ENCODE measurements at places on chromosomes 11 and 22.

DNA sequence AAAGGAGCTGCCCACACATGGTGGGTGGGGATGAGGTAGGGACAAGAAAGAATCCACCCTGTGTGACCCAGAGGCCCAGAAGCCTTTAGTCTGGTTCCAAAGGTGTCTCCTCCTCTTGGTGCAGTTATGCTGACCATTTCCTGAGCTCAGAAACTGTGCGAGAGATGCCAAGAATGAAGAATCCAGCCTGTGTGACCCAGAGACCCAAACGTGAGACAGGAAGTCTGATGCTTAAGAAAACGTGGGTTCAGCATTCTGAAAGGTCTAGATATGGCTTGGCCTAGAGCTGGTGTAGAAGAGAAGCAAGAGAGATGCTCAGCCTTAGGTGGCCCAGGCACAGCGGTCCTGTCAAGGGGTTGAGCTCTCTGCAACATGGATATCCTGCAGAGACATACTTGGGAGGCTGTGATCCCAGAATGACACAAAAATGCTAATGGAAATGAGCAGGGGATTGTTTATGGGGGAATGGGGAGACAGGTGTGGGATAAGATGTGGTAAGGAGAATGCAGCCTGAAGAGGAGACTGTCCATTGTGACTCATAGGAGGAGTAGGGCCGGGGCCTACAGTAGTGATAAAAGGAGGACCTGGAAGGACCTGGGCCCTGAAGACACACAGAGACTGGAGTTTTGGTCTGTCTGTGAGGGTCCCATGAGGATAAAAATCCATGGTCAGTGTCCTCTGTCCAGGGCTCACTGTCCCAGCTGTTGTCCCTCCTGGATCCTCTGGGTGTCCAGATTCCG, 79.0 kb downstream of the ZNF280B start:
- no peak for ATAC-seq

DNA sequence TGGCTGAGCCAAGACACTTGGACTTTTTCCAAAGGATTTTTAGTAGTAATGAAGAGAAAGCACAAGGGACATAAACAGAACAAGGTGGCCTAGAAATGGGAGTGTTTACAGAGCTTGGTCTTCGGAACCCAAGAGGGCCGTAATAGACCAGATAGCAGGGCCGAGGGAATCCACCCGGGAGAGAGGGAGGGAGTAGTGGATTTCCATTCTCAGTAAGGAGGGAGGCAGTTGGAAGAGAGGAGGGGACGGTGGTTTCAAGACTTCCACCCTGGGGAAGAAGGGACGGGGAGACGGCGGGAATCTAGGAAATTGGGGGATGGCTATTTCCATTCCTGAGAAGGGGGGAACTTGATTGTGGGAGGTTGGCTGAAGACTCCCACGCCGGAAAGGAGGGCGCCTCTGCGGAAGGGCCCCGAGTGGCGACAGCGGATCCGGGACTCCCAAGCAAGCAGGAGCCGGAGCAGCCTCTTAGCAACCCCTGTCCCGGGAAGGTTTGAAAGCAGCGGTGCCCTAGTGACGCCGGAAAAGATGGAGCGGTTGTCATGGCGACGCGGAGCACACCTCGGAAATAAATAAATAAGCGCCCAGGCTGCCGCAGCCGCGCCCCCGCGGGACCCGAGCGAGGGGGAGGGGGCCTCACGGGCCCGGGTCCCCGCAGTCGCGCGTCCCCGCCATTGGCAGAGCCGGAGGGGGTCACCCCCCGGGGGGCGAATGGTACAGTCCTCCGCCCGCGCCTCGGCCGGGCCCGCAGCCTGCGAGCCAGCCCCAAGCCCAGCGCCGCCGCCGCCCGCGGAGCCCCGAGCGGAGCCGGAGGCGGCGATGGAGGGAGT, 31.6 kb downstream of the EIF3F start:
- ATAC-seq: peak; percentile 85

- ATAC-seq: no peak
Observed at GRCh38 chr11:34534826-34535225, 21.2 kb upstream of the ELF5 start.

DNA sequence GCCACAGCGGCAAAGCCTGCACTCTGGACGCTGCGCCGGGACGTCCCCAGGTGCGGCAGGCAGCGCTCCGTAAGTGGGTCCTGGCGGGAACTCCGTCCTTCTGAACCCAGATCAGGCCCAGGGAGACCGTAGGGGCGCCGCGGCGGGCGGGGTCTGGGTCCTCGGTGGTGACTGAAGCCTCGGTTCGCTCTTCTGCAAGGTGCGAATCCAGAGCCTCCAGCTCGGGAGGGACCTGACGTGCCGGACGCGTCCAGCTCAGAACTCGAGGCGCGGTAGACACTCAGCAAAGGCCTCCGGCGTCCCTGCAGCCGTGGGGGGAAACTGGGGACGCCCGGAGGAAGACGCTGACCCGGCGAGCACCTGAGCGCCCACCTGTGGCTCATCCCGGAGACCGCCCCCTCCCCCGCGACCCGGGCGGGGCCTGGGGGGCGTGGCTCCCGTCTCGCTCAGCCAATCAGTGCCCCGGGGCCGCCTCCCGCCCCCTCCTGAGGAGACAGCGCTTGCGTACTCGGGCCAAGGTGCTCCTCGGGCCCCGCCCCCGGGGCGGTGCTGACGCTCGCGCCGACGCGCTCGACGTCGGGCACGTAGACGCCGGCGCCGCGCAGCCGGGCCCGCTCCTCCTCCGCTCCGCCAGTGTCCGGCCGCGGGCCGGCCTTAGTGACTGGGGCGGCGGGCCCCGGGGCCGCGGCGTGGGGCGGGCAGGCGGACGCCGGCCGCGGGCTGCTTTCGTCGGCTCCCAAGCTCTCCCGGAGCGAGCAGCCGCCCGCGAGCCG, at the start of gene PPFIA1:
PPFIA1 (plus strand) TSS at position 587 of the 773 bp plus-strand sequence. CDS start 1,483 bp downstream, outside the sequence.
- peak; percentile 99 for ATAC-seq

- no peak for ATAC-seq
Observed at GRCh38 chr11:121418625-121419114, 33.4 kb upstream of the SORL1 start.

DNA sequence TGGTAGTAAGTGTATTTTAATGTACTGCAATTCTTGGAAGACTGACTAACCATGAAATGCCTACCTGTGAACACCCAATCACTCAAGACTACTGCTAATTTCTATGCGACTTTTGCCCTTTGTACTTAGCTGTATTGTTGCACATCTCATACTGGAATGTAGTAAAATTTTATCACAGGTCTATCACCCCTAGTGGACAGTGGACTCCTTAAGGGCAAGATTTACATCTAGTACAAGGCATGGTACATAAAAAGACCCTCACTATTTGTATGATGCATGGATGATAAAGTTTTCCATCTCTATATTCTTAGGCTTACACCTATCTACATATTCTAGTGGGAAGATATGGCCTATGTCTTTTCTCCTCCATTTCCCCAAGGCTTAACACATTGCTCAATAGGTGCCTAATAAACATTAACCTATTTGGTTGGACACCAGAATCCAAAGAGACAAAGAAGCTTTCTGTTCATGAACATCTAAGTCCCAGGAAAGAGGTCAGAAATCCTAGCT, 26.1 kb downstream of the SERGEF start:
- no peak for ATAC-seq

DNA sequence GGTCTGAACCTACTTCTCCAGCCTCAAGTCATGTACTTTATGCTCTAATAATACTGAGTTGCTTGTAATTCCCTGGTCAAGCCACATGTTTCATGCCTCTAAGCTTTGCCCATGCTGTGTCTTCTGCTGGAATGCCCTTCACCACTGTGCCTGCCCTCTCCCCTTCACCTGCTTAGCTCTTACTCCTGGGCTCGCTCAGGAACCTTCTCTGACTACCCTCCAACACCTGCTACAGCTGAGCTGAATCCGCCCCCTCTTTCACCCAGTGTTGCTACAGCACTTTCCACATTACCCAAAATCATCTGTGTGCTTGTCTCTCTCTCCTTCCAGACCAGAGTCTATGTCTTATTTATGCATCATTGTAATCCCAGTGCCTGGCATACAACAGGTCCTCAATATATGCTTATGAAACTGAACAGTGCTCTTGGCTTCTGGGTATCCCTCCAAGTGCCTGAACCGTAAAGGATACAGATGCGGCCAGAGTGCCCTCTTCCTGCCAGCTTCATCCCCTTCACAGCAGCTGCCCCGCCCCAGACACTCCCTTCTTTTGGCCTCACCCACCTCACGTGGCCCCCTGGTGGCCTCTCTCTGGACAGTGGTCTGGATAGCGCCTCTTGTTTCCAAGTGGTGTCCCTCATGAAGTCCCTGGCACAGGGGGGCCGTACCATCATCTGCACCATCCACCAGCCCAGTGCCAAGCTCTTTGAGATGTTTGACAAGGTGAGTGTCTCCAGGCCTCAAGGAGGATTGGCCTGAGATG, 7.1 kb downstream of the ABCG4 start:
- no peak for ATAC-seq

- ATAC-seq: peak; percentile 46
Observed at GRCh38 chr11:3095712-3096361, 38.6 kb upstream of the CARS1 start.

- ATAC-seq: no peak
Observed at GRCh38 chr11:119468511-119468910, 45.5 kb upstream of the THY1 start.

- ATAC-seq: no peak
Observed at GRCh38 chr22:29088809-29089208, 16.0 kb downstream of the KREMEN1 start.

DNA sequence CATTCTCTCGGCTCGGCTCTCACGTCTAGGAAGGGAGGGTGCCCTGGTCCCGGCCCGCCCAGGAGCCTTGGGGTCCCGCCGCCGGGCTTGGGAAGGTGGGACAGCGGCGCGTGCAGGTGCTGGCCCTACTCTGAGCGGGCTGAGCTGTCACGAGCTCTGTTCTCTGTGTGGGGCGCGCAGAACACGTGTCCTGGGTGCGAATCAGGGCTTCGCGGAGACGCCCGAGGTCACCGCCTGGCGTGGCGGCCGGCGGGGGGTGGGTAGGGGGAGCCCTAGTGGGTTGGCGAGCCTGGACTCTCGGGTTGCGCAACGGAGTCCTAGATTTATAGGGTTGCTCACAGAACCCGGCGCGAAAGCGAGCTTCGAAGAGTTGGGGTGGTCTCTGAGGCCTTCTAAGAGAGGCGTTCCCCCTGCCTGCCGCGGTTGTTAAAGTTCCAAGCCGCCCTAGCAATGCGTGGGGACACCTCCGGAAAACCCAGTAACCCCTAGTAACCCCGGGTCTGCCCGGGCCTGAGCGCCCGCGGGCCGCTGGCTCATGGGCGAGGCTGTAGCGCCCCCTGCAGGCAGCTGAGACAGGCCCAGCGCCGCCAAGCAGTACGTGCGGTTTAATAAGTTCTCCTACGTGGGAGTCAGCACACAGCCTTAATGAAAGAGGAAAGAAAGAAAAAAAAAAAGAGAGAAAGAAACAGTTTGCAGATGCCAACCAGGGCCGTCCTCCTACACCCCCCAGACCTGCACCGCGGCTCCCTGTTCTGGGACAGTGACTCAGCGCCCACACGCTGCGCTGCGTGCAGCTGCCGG, 2.7 kb downstream of the ADM start:
- peak; percentile 60 for ATAC-seq

DNA sequence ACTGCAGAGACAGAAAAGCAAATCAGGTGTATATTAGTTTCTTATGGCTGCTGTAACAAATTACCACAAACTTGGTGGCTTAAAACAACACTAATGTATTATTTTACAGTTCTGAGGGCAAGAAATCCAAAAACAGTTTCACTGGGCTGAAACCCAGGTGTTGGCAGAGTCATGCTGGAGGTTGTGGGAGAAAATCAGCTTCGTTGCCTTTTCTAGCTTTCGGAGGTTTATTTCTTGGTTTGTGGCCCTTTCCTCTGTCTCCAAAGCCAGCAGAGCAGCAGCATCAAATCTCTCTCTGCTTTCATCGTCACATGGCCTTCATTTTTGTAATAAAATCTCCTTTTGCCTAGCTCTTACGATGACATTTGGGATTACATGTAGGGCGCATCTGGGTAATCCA, 33.0 kb upstream of the OR6M1 start:
- no peak for ATAC-seq

Measured in gastroesophageal sphincter (tissue), 4 donors.